ENCODE measurements at places on chromosomes 11 and 22. TPM values are rescaled to one million over a fixed set of nuclear protein-coding genes. Genes with fewer than 3 reads are reported as not detected.

DNA sequence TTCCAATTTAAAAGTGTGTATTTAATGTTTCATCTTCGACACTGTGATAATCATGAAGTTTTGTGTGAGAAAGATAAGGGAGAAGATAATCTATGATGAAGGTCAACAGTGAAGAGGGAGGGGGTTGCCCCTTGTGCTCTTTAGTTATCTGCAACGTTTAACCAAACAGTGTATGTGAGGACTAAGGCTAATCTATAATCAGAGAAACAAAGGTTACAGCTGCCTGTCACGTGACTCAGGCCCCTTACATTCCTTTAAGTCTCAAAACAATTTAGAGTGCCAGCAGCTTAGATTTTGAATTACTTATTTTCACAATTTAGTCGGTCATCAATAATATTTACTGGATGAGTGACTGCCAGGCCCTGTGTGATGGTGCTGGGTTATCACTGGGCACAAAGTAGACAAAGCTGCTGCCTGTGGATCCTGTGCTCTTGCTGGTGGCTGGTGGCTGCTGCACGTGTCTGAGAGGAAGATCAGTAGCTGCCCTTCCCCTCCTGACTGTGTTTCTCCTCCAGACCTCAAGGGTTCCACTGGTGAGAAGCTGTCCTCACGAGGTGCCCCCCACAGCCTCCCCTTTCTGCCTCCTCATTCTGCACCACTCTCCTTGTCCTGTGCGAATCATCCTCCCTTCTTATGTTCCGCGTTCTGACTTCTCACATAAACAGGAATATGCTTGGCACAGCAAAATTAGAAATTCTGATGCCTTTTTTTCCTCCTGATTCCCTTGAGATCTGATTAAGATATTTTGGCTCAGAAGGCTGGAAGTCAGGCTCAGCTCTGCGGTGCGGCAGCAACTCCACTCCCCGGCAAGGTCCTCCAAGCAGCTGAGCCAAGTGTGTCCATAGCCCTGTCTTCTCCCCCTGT is 331.1 kb upstream of the B3GAT1 start:
- no peak for DNase-seq

The KRTAP5-11 gene
- not detected for total RNA-seq

- no peak for DNase-seq
These were observed 13.9 kb upstream of the GAL start for GRCh38 chr11:68670208-68670992.

GRCh38 chr22:26597026-26597425 is 7.1 kb upstream of the TPST2 start:
- DNase-seq = no peak

- DNase-seq = no peak
These were observed 297.4 kb upstream of the LUZP2 start for GRCh38 chr11:24199461-24199860.

The PLA2G6 gene
- 103 TPM for total RNA-seq

- no peak for DNase-seq
These were observed 21.9 kb downstream of the MRPL23 start for GRCh38 chr11:1969035-1969434.

The CRYBB3 gene
- total RNA-seq = 0.71 TPM

GRCh38 chr11:102385085-102386007 is 38.3 kb downstream of the BIRC2 start:
- no peak for DNase-seq

The ELMOD1 gene
- not detected for total RNA-seq

The FLRT1 gene
- total RNA-seq = not detected

- DNase-seq = no peak
These were observed 698 bp downstream of the C1QTNF4 start for GRCh38 chr11:47593492-47593933.

DNA sequence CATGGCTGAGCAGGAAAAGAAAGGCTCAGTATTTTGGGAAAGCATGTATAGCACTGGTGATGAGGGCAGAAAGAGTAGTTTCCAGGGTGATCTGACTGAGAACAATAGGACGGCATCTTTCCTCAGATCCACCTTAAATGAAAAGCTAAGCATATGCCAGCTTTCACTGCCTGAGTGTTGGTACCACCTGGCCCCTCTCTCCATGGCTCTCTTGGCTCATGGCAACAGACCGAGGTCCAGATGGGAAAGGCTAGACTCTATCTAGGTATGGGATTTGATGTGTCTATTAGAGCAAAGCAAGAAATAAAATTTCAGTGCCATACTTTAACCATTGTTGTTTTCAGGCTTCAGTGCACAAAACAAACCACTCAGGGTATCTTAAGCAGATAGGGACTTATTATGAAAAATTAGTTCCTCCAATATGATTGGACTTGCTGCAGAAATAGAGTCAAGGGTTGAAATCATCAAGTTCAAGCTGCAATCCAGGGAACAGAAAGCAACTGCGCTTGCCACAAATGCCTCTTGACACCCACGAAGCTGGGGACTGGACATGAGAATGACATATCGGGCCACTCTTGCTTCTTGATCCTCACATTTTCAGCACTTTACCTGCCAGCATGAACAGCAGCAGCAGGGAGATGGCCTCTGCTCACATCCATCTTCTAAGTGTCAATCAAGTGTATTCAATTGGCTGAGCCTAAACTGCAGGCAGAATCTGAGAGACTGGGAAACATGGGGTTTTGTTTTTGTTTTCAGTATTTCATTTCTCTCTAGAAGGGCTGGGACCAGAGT is 64.0 kb upstream of the SNX19 start:
- no peak for DNase-seq

The DDI1 gene
- not detected for total RNA-seq

The OR56A1 gene
- not detected for total RNA-seq

DNA sequence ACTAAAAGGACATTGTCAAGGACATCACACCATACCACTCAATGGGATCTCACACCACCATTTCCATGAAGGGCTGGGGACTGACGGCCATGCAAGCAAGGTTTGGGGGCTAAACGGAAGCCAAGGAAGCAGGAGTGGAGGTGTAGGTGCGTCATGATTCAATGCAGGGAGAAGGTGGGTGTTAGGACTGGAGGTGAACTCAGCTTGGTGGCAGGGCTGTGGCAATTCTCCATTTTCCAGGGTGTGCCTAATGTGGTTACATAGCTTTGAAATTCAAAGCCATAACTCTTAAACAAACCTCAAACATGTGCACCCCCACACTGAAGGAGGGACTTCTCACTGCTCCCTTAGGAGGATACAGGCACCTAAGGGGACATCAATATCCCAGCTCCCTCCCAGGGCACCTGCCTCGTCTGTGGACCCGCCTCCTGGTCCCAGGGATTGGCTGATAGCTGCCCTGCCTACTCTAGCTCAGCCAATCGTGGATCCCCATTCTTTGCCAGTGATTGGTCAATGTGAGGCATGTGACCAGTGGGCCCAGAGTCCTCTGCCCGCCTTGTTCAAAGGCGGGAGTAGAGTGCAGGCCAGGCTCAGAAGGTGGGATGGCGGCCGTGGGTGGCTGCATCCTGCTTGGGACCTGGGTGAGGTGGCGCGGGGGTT is 64.6 kb downstream of the CTTN start:
- no peak for DNase-seq

The IL10RA gene
- total RNA-seq = 304 TPM

The PLCB3 gene
- total RNA-seq = 18.6 TPM

DNA sequence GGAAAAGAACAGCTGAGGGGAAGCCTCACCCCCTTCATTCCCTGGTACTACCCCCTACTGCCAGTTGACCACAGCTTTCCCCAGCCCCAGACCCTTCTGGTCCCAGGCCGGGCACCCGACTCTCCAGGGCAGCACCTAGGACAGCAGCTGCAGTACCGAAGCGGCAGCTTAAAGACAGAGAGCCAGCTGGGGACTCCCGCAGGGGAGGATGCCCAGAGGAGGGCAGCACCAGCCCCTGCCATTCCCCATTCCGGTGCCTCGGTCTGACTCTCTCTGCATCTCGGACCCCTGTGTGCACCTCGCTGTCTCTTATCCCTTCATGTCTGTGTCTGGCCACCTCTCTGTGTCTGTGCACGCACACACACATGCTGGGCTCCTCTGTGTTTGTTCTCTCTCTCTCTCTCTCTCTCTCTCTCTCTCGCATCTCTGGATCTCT is 9.4 kb downstream of the IGSF9B start:
- peak; percentile 82 for DNase-seq

The PRG3 gene
- total RNA-seq = not detected

The CTSC gene
- 131 TPM for total RNA-seq

The CECR2 gene
- 0.06 TPM for total RNA-seq

All from activated naive CD8-positive, alpha-beta T cell treated with anti-CD3 and anti-CD28 coated beads, Interleukin-2, amount 10 ng/mL, durations not matched to agents 7 days and 5 days (primary cell).